LoVo (cell line): ENCODE measurements at places on chromosomes 12 and 14.

- DNase-seq: no peak
These were observed 48.0 kb downstream of the DRAM1 start for GRCh38 chr12:101925361-101925760.

GRCh38 chr14:103056322-103057027, 874 bp downstream of the CDC42BPB start:
- DNase-seq: peak; percentile 55

DNA sequence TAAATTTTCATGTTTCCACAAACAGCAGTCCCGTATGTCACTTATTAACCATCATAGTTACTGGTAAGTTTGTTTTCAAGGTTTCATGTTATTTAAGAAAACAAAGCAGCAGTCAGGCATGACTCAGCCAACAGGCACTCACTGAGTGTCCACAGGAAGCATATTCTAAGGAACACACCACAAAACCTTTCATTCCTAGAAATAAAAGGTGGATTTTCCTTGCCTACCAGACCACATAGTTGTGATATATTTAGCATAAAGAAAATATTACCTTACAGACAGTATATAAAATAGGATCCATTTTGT, 143.3 kb upstream of the AVPR1A start:
- peak; percentile 70 for DNase-seq

DNA sequence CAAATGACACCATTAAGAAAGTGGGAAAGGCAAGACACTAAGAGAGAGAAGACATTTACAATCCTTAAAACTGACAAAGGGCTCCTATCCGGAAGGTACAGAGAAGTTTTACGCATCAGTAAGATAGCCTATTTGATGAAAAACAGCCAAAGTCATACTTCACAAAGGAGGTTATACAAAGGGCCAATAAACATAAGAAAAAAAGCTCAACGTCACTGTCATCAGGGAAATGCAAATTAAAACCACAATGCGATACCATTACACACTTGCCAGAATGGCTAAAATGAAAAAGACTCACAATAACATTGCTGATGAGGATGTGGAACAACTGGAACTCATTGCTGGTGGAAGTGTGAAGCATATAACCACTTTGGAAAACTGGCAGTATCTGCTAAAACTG, 168.6 kb upstream of the FAR2 start:
- DNase-seq: no peak

DNA sequence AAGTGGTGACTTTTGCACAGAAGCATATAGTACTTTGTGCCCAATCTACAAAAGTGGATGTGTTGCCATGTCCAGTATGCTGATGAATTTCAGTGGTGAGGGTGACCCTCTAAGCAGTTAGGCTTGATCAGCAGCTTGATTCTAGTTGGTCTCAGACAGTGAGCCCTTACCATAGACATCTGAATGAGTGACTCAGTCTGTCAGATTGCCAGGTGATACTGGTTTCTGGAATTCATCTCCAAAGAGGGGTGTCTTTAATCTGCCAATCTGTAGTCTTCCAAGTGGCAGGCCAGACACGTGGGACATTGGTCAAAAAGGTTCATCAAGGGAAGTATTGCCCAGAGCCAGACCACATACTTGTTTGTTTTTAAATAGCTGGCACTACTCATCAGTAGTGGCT, 187.4 kb upstream of the SLC16A7 start:
- no peak for DNase-seq

DNA sequence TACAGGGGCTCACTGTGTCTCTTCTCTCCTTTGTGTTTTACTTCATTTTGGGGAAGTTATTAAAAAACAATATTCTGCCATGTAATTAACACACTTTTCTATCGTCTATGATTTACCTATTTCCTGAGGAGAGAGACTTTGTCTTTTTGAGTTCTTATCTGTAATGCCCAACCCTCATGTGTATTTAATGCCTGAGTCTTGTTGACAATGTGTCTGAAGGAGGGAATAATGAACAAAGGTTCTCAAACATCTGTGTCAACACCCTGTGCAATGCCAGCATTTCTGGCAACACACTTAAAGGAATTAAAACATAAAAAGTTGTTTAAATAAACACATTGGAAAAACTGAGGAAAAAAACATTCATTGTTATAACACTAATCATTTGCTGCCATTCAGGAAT, 147.1 kb downstream of the SLC15A5 start:
- no peak for DNase-seq

DNA sequence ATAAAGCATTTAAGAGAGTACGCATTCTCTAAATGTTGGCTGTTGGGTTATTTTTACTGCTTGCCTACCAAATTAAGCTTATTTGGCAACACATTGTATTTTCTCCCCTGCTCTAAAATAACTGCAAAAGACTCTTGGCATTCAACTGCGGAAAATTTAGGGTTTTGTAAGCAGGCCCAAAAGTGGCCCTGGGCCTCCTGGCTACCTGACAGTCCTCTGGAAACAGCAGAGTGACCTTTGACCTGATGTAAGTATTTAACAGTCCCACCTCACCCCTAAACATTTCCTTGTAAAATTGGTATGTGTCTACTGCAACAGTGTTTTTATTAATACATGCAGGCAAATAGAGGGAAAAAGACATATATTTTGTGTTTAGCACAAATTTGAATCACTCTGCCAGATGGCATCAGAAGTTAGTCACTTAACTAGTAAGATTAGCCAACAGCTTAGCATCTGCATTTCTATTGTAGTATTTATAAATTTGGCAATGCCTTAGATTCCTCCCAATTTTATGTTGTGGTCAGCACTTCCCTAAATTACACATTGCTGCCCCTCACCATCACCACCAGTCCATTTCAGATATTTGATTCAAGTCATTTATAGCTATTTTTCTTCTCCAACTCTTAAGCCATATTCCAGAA, 11.2 kb downstream of the LLPH start:
- DNase-seq: no peak

- DNase-seq: peak; percentile 55
These were observed 501 bp downstream of the RIMKLB start for GRCh38 chr12:8698132-8698851.

DNA sequence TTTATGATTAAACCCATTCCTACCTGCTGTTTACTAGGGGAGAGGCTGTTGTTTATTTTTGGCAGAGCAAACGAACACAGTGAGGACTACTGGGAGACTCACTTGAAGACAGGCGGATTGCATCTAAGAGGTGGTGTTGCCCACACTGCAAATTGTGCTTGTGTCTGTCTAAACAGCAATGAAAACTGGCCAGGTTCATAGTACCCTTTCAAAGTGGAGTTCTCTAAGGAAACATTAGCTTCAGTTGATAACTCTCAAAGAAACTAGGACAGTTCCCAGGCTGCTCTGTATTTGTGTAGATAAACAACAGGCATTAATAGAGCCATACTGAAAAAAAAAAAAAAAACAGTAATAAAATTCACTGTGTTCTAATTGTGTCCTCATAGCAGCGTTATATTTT, 466.0 kb upstream of the RGS6 start:
- no peak for DNase-seq

GRCh38 chr14:104477666-104478380, 101.7 kb upstream of the C14orf180 start:
- no peak for DNase-seq

- DNase-seq: no peak
These were observed 609.0 kb upstream of the LMO3 start for GRCh38 chr12:17214929-17215328.
